ENCODE measurements at places on chromosomes 1 and 21. TPM values are rescaled to one million over a fixed set of nuclear protein-coding genes. Genes with fewer than 3 reads are reported as not detected.

TRNP1 gene
- 8.4 TPM for total RNA-seq

TTC22 gene
- under 0.01 TPM for total RNA-seq

PLA2G2A gene
- 4.3 TPM for total RNA-seq

SMG7 gene
- 46.3 TPM for total RNA-seq

S100A7A gene
- not detected for total RNA-seq

ZNF326 gene
- 20.5 TPM for total RNA-seq

NCMAP gene
- not detected for total RNA-seq

KMO gene
- total RNA-seq = 0.32 TPM

PRKAA2 gene
- 2.5 TPM for total RNA-seq

GBP6 gene
- not detected for total RNA-seq

ACTN2 gene
- not detected for total RNA-seq
